ENCODE measurements at places on chromosomes 6 and 20.

DNA sequence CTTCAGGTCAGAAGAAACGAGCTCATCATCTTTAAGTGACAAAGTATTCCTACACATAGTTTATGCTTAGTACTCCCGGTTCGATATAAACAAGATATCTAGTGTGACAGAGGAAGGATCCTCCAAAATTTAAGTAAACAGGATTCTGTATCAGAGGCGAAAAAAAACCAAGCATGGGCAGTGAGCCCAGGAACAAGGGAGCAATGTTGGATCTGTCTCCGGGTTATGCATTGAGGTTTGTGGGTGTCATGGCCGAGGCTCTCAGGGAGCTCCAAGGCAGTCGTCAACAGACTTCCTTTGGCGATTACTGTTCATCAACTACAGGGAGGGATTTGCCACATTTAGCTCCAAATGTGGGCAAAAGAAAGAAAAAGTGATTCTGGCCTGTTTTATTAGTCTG, 319.5 kb downstream of the CBLN4 start:
- no peak for DNase-seq

- no peak for DNase-seq
Observed at GRCh38 chr6:13560651-13561044, 13.8 kb upstream of the SIRT5 start.

- DNase-seq = no peak
Observed at GRCh38 chr6:150897400-150897943, 32.0 kb downstream of the MTHFD1L start.

DNA sequence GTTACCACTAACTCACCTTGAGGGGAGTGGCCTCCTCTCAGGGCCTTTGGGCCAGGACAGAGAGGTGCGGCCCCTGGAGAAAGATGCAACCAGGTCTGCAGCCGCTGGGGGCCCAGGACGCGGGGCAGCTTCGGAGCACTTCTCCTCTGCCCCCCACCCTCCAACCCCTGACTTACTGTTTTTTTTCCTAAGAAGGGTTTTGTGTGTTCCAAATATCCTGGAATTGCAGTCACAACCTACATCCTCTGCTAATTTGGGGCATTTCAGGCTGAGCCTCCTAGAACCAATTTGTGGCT, 1.7 kb downstream of the LINC00237 start:
- DNase-seq = no peak

- DNase-seq = no peak
Observed at GRCh38 chr20:39259010-39259803, 297.1 kb downstream of the DHX35 start.

GRCh38 chr20:37233548-37234253, 27.9 kb downstream of the GHRH start:
- no peak for DNase-seq

DNA sequence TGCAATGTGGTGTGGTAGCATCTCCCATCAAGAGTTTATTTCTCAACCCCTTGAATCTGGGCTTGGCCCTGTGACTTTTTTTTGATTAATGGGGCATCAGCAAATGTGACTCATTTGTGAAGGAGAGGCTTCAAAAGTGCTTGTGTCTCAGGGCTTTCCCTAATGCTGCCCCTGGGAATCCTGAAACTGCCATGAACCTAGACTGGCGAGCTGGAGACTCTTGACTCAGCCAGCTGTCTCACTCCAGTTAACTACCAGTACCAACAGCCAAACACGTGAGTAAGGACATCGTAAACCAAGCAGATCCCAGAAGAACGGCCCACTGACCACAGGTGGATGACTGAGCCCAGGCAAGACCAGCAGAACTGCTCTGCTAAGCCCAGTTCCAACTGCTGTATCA, 72.8 kb upstream of the ADTRP start:
- DNase-seq = no peak

DNA sequence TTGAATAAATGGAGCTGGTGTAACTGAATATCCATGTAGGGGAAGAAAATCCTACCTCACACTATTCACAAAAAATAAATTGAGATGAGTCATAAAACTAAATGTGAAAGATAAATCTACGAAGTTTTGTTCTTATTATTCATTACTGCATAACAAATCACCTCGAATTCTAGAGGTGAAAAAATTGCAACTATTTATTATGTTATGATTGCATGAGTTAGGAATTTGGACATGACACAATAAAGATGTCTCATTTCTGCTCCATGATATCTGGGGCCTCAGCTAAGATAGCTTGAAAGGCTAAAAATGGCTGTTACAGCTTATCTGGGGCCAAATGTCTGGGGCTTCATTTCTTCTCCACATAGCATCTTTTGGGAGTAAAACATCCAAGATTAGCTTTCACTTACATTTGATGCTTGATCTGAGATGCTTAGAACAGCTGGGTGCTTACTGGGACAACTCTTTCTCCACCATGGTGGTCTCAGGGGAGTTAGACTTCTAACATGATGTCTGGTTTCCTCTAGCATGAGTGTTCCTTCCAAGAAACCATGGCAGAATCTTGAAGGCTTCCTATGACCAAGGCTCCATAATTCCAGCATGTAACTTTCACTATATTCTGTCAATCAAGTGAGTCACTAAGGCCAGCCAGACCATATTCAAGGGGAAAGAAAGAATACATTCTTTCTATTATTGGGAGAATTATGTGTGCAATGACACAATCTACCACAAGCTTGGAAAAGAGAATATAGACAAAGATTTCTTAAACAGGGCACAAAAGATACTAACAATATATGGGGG, 30.1 kb downstream of the OR2B6 start:
- DNase-seq = no peak

DNA sequence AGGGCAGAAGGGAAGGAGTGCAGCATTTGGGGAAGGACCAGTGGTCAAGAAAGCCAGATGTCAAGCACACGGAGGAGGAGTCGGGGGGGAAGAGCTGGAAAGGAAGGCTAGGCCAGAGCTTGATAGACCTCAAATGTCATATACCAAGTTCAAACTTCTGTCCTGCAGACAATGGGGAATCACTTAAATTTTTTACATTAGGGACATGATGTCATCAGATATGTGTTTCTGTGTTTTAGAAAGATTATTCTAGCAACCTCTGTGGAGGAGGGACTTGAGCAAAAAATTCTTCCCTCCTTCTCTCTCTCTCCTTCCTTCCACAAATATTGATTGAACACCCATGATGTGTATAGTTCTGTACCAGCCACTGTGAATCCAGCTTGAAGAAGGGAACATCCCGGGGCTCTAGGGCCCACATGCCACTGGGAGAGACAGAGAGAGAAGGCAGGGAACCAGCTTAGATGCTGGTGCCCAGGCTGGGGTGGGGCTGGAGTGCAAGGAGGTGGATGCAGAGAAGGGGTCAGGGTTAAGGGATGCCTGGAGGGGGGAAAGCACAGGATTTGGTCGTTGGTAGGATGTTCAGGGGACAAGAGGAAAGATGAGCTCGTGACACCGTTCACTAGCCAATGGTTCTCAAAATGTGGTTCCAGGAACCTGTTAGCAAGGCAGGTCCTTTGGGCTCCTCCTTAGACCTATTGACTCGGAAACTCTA, 19.8 kb upstream of the AAR2 start:
- no peak for DNase-seq

DNA sequence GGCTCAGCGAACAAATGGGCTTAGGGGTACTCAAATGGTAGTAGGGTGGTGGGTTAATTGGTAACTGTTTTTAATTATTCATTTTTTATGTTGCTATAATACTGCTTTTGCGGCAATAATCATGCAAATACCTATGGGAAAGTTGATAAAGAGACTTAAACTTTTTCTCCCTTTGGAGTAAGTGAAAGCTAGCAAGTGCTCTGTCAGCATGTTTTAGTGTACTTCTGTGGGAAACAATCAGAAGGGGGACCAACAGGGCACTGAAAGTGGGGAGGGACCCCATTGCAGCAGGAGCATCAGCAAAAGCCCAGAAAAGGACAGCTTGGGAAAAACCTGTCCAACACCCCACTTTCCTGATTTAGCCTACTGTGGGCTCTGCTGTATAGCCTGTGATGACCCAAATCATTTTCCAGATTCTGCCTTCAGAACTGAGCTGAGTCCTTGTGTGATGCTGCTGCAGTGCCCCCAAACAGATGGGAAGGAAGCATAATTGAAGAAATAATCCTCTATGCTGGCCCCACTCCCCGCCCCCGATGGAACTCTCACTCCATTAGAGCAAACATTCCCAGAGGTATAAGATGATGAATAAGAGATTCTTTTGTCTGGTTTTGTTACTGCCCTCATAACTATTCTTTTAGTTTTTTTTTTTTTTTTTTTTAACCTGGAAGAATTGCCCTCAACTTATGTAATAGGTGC, 322.8 kb downstream of the CD83 start:
- no peak for DNase-seq

GRCh38 chr6:30914854-30915590, 984 bp downstream of the VARS2 start:
- no peak for DNase-seq

DNA sequence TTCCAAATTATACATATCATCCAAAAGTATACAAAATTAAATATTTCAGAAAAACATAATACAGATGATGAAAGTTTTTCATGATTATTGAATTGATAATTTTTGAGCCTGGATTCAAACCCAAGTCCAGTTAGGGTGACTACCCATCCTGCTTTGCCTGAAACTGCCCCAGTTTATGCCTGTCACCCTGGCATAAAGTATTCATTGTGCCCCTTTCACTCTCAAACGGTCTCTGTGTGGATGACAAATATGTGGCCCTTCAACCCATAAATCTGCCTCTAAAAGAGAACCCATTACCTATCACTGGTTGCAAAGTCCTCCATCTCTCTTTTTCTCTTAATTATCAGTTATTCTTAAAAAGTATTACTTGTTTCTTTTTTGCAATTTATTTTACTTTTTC, 553.7 kb upstream of the JARID2 start:
- DNase-seq = no peak

- no peak for DNase-seq
Observed at GRCh38 chr6:127115084-127115655, 3.3 kb upstream of the RSPO3 start.

DNA sequence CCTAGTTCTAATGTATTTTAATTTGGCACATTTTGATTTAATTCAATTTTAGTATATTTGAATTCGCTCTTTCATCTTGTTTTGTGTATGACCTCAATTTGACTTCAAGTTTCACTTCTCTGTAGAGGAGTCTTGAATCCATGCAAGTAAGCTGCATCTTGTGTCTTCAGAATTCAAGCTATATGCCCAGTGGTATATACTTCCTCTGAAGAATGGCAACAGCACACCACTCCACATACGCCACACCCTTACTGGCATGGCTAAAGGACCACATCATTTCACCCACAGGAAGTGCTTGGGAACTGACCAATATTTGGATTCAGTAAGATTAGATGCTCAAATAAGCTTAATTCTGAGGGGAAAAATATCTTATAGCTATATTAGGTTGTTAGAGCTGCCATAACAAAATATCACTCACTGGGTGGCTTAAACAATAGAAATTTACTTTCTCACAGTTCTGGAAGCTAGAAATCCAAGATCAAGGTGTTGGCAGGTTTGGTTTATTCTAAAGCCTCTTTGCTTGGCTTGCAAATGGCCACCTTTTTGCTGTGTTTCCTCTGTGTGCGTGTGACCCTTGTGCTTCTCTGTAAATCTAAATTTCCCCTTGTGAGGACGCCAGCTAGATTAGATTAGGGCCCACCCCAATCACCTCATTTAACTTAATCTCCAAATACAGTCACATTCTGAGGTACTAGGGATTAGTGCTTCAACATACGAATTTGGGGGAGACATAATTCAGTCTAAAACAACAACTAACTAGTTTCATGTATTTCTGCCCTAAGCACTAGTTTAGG, 2.8 kb upstream of the ASF1A start:
- no peak for DNase-seq

GRCh38 chr6:161091151-161091550, 99.6 kb downstream of the MAP3K4 start:
- DNase-seq = no peak

DNA sequence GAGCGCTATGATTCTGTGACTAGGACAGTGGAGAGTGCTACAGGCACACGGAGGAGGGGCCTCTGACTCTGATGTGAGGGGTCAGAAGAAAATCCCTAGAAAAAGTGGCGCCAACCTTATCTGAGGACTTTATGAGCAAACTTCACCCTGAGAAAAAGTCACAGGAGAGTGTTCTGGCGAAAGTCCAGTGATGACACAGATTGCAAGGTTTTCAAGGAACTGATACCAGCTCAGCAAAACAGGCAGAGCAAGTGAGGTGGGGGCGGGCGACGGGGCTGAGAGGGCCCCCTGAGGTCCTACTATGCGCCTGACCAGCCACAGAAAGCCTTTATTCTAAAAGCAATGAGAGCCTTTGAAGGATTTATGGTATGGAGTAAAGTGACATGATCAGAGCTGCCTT, 73.3 kb downstream of the SLC22A23 start:
- DNase-seq = no peak

- DNase-seq = no peak
Observed at GRCh38 chr6:107542192-107542668, 52.3 kb downstream of the SOBP start.

DNA sequence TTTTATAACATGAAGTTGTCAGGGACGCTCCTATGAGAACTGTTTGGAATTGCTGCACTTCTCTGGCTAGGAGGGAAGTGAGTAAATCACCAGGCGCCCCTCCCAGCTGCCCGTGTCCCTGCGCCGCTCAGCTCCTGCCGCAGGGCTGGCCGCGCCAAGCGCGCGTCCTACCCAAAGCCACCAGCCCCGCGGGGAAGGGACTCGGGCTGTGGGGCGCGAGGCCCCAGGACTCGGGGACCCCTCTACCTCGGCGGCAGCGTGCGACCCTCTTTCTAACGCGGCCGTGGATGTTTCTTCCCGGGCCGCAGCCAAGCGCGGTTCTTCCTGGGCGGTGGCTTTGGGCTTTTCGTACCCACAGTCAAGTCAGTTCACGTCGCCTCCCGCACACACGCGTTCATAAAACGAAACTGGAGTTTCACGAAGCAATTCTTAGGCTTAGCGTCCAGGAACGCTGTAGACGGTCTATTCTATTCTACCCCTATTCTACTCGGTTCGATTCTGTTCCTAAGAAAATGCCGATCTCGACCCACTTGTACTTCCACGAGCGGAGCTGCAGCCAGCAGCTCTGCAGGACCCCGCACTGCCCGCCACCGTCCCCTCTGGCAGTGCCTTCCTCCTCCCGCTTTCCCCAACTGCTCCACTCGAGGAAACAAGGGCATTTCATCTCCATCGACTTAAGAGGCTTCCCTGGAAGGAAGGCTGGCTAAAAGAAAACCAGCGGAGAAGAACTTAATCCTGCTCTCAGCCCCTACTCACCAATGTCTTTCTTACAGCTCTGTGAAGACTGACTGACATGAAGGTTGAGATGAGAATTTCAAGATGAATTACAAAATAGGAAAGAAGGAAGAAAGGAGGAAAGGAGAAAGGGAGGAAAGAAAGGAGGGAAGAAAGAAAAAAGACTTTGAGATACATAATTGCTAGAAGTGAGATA, 15.4 kb downstream of the FOXC1 start:
- no peak for DNase-seq

GRCh38 chr6:136499370-136499769, 50.9 kb downstream of the MAP7 start:
- DNase-seq = no peak

- no peak for DNase-seq
Observed at GRCh38 chr6:42702200-42702599, 20.2 kb downstream of the PRPH2 start.

GRCh38 chr6:69917834-69918233, 51.5 kb downstream of the COL19A1 start:
- DNase-seq = no peak
